ENCODE measurements at places on chromosomes 2 and 18.
A peak's percentile ranks its signal among the peaks of the same experiment; 100 is the strongest.

DNA sequence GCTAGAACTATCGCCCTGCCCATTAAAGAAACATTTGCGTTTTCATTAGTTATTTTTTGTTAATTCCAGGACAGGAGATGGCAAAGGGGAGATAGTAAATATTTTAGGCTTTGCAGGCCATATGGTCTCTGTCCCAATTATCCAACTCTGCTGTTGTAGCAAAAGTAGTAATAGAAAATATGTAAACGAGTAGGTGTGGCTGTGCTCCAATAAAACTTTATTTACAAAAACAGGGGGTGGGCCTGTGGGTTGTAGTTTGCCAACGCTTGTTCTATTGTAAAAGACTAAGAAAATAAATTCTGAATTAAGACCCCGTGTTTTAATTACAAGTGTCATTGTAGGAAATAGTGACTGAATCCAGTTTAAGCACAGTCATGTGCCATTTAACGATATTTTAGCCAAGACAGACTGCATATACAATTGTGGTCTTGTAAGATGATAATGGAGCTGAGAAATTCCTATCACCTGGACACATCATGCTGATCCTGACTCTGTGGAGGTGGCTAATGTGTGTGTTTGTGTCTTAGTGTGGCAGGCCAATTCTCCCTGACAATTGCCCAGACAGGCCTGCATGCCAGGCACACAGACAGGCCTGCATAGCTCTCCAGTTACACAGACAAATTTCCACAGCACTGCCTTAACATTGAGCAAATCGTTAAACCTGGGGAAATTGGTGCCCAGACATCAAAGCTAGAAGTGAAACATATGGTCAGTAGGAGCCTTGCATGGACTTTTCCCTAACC is 76.4 kb downstream of the SKA1 start:
- DNase-seq: no peak

- DNase-seq: no peak
Observed at GRCh38 chr18:36593641-36594040, 235.2 kb downstream of the TPGS2 start.

GRCh38 chr2:152655880-152656279 is 61.4 kb downstream of the PRPF40A start:
- DNase-seq: no peak

- DNase-seq: no peak
Observed at GRCh38 chr2:213261715-213262114, 22.5 kb upstream of the SPAG16 start.

- DNase-seq: no peak
Observed at GRCh38 chr2:9206991-9207640, 504 bp downstream of the ASAP2 start.

DNA sequence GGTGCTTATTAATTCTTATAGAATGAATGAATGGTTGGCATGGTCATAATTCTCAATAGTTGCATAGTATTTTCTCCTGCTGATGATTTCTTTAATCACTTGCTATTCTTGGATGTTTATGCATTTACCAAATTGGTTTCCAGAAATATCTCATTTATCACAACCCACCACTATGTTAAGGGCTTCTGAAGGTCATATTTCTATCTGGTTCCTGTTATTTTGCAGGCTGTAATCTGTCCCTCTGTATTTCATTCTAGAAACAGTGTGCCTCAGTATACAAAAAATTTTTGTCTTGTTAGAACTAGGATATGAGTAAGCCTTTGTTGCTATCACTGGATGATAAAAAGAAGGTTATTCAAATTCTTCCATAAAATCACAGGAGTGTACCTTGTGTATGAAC is 6.1 kb upstream of the ATP8B1 start:
- no peak for DNase-seq

DNA sequence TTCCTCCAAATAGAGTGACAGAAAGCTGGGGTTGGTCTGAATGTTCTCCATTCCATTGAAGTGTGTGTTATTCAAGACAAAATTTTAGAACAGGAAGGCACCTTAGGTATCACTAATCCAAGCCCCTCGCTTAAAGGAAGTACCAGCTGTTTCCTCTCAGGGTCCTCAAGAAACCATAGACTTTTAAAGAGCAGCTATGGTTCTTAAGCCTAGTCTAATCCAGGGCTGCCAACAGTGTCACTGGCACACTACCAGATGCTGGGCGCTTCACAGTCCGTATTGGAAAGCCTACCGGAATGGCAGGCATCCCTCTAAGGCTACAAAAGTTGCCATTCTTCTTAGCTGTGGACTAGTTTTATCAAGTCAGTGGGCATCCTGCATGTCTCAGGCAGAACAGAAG is 1.9 kb downstream of the NEMP2 start:
- no peak for DNase-seq

- no peak for DNase-seq
Observed at GRCh38 chr2:151344906-151345305, 12.5 kb upstream of the TNFAIP6 start.

DNA sequence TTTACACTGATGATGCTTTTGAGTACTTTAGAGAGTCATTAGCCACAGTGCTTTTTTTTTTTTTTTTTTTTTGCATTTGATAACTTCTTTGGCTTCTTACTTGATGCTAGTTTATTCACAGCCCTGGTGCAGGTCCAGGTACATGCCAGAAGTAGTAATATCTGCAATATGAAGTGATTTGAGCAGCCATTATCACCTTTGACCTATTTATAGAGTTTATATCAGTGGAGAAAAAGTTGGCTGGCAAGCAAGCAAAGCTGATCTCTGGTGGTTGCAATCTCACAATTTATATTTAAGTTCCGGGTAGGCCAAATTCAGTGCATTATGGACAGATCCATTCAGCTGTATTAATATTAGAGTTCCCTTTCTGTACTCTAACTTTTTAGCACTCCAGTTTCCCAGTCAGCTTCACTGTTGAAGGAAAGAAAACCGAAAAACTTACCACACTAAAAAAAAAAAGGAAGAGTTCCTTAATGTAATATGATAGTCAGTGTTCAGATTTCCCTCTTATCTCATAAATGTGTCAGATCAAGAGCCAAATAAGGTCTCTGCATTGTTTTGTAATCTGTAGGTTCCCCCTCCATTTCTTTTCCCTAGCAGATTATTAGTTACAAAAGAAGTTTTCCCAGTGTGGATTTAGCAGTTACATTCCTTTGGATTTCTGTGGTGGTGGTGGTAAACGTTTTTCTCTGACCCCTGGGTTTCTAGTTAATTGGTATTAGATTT is 78.6 kb downstream of the HAUS1 start:
- DNase-seq: no peak

DNA sequence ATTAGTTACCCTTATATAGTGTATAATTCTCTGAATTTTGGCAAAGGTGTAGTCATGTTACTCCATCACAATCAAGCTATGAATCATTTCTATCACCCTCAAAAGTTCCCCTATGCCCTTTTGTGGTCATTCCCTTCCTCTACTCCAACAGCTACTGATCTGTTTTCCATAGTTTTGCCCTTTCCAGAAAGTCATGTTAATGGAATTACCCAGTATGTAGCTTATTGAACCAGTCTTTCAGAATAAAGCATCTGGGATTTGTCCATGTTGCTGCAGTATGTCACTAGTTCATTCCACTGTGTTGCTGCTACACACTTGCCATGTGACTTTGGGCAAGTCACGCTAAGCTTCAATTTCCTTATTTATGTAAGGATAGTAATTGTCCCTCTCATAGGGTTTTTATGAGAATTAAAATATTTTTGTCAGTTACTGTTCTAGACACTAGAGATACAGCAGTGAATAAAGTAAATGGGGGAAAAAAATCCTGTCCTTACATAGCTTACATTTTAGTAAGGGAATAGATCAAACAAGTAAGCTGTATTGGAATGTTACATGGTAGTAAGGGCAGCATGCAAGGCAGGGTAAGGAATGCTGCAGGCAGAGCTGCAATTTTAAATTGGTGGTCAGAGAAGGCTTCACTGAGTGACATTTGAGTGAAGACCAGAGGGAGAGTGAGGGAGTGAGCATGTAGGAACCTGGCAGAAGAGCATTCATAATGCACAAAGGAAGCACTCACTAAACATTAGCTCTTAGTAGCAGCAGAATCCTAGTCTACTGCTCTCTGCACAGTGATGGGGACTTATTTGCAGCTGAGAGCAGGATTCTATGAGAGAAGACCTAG is 80.3 kb upstream of the TSPYL6 start:
- DNase-seq: no peak

- DNase-seq: no peak
Observed at GRCh38 chr2:96273763-96274162, 7.7 kb downstream of the CIAO1 start.

- no peak for DNase-seq
Observed at GRCh38 chr2:236826606-236827156, 257.1 kb downstream of the ACKR3 start.

GRCh38 chr2:225599856-225600255 is 200.3 kb downstream of the NYAP2 start:
- DNase-seq: no peak

- peak; percentile 15 for DNase-seq
Observed at GRCh38 chr2:224310943-224311625, 90.8 kb downstream of the FAM124B start.

GRCh38 chr2:84947010-84947593 is 23.9 kb upstream of the KCMF1 start:
- no peak for DNase-seq

- DNase-seq: no peak
Observed at GRCh38 chr2:157836531-157836930, 39.6 kb downstream of the ACVR1 start.

DNA sequence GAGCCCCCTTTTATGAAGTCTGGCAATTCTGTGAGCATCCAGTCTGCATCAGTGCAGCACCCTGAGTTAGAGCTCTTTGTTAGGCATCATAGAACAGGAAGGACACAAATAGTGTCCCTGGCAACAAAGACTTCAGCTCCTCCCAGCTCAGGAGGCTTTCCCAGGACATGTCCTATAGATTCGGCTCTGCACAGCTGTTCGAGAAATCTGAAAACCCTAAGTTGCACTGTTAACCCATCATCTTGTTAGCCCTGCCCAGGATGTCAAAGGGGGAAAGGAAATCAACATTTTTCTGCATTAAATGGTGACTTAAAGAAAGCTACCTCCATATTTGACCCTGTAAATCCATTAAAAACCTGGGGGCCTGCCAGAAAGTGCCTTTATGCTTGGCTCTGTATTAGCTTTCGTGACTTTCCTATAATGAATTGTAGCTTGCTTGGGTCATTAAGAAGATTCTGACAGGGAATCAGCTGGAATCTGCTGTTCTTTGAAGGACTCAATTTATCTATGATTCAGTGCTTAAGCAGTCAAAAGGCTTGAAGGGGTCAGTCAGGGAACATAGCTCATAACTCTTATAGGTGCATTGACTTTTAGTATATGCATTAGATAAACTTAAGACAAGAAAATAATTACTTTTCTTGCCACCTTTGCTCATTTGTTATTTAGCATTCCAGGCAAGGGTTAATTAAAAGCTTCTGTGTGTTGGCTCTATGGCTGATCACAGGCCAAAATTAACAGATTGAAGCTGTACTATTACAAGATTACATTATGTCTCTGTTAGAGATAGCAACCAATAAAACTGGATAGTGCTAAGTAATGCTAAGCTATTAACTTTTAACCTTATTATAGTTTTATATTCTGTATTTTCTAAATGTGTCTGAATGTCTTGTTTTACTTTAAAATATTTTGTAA is 20.6 kb downstream of the ERMN start:
- no peak for DNase-seq

DNA sequence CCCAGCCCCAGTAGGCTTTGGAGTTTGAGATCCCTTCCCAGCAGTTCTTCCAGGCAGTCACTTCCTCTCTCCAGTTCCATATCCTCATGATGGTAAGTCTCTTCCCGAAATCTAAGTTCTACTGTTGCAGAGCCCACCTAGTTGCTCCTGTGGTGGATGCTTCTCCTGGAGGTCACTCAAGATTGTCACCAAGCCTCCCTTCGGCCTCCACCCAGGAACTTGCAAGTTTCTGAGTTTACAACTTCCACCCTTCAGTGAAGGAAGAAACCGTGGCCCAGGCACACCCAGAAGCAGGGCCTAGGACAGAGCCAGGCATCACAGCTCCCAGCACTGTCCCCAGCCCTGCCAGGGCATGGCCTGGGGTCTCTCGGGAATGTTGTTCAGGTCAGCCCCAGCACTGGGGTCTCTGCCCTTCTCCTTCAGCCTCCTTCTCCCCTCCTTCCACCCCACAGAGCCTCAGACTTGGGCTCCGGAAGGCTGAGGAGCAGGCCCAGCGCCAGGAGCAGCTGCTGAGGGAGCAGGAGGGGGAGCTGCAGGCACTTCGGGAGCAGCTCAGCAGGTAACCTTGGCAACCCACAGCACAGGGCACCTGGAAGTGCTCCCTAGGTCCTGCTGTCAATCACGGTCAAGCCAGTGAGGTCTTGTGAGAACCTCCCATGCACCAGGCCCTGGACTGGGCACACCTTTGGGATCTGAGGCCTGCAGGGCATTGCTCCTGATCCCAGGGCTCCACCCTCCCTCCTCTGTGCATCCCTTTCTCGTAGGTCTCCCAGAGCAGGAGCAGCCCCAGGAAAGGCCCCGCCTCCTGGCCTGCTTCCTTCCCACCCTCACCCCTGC is 7.1 kb downstream of the RUFY4 start:
- DNase-seq: no peak

DNA sequence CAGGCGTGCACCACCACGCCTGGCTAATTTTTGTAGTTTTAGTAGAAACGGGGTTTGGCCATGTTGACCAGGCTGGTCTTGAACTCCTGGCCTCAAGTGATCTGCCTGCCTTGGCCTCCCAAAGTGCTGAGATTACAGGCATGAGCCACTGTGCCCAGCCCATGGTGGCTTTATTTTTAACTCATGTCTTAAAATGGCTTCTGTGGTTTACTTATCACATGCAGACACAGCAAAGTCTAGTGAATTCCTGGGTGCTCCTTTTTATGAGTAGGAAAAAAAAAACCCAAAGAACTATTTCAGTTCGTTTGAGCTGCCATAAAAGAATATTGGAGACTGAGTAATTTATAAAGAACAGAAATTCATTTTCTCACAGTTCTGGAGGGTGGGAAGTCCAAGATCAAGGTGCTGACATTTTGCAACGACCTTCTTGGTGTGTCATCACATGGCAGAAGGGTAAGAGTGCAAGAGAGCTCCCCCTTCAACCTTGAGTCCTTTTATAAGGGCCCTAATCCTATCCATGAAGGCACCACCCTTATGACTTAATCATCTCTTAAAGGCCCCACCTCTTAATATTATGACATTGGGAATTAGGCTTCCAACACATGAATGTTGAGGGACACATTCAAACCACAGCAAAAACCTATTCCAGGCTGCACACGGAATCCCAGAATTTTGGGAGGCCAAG is 12.6 kb upstream of the REL start:
- no peak for DNase-seq
